ENCODE measurements at places on chromosomes 1 and 21. TPM values are rescaled to one million over a fixed set of nuclear protein-coding genes. Genes with fewer than 3 reads are reported as not detected.

GRCh38 chr1:184649451-184649888 lies 105.2 kb downstream of the EDEM3 start:
- DNase-seq, result no peak

DNA sequence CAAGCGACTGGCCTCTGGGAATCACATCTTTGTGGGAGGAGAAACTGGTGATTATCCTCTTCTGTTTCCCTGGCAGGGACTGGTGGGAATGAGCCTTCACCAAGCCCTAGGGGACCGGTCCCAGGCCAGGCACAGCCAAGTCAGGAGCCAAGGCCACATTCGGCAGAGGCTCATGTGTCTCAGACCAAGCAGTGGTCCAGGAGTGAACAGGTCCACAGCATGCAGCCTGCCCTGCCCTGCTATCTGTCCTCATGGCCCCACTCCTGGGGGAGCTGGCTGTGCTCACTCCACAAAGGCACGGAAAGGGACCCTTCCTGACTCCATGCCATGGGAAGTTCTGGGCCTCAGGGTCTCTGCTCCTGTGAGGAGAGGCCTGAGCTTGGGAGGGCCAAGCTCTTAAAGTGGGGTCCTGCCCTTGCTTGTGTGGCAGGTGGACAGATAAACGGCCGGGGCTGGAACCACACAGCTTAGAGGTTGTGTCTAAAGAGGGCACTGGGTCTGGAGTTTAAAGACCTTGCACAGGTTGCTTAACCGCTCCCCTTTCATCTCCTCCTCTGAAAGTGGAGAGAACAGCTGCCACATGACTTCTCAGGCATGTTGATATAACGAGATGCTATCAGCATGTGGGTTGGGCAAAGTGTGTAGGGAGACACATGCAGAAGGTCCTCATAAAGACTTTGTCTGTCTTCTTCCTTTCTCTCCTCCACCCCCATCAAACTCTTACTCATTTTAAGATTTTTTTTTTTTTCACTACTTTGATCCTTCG lies 57.5 kb downstream of the CASQ2 start:
- DNase-seq, result no peak

DNA sequence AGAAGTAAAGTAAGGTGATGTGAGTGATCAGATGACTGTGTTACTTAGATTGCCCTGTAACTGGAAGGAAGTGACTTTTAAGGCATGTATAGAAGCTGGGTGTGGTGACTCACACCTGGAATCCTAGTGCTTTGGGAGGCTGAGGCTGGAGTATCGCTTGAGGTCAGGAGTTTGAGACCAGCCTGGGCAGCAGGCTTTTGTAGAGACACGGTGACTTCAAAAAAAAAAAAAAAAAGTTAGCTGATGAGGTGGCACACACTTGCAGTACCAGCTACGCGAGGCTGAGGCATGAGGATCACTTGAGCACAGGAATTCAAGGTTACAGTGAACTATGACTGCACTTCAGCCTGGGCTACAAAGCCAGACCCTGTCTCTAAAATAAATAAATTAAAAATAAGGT lies 2.3 kb upstream of the USP16 start:
- DNase-seq, result no peak

DNA sequence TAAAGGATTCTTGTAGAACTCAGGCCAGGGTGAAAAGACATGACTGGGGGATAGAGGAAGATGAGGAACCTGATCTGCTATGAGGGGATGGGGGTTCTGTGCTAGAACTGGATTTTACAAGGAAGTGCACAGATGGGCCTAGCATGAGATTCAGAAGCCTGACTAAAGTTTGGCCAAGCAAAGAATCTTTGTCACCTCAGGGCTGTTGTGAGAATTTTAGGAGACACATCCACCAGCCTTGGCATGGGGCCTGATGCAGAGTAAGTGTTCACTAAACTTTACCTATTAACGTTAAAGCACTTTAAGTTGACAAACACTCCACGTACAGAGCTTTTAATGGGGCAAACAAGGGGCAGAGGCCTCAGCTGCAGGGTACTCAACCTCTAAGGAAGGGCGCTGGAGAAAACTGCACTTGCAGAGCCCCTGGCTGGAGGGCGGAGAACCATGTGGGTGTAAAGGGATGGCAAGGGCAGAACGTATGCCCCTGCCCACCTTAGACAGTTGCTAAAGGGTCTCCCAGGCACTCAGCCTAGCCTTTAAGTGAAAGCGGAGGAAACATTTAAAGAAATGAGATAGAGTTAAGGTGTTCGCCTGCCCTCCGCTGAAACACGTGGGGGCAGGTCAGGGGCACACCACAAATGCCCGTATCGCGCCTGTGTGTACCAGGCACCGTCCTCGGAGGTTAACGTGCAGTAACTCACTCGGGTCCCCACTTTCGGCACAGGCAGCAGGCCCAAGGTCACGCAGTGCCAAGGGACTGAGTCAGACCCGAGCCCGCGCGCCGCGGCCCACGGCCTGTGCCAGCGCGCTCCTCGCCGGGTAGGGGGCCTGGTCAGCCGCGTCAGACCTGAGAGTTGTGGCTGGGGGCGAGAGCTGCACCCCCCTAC lies 990 bp upstream of the MRPS6 start:
- DNase-seq, result no peak

Gene MCM3AP
- total RNA-seq, result 95.0 TPM

DNA sequence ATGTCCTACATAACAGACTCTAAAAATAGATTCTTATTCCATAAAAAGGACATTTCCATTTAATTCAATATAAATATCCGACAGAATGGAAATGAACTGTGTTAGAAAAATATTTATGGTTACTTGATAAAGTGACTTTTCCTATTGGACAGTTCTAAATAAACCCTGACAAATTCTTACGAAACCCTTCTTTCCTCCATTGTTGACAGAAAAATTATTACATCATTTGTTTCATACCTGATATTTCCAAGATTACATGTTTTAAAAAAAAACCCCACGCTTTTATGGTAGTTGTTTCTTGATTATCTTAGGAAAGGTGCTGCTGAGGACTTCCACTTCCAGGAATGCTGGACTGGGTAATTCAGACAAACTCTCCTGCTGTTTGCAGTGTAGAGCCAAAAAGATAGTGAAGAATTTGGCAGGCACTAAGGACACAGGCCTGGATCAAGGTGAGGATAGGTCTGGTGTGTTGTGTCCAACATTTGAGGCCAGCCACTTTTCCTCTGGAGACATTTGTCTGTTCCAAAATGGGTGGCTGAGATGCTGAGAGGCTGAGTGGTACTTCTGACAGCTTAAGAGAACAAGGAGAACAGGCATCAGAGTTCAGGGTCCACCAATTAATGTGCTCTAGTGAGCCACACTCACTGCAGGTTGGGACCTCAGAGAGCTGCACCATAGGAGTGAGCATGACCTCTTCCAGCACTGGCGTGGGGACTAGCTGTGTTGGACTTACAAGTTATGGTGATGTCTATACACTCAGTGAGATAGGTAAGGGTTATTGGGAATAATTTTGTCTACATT lies 7.0 kb upstream of the C1orf116 start:
- DNase-seq, result no peak

Gene ATP1A4
- not detected for total RNA-seq

GRCh38 chr1:236090741-236091147 lies 25.9 kb upstream of the NID1 start:
- no peak for DNase-seq
